ENCODE measurements at places on chromosomes 2 and 18. TPM values are rescaled to one million over a fixed set of nuclear protein-coding genes. Genes with fewer than 3 reads are reported as not detected.

Gene IDH1
- 117 TPM for polyA plus RNA-seq

Gene TMEM163
- 2.4 TPM for polyA plus RNA-seq

Gene GNAL
- polyA plus RNA-seq, result 5.1 TPM

Gene LINC00305
- polyA plus RNA-seq, result 4.5 TPM

Gene SLC19A3
- polyA plus RNA-seq, result 11.0 TPM

Gene ABCG5
- polyA plus RNA-seq, result 0.11 TPM

Gene CYP27C1
- 7.0 TPM for polyA plus RNA-seq

Gene PKDCC
- polyA plus RNA-seq, result 386 TPM

Gene CNGA3
- polyA plus RNA-seq, result not detected

Gene SH3BP4
- polyA plus RNA-seq, result 40.5 TPM

Gene KCNJ3
- polyA plus RNA-seq, result 7.2 TPM

Gene CHRNG
- polyA plus RNA-seq, result 2.2 TPM

Gene RGPD3
- 0.47 TPM for polyA plus RNA-seq

Gene LRP2
- 2.1 TPM for polyA plus RNA-seq

DNA sequence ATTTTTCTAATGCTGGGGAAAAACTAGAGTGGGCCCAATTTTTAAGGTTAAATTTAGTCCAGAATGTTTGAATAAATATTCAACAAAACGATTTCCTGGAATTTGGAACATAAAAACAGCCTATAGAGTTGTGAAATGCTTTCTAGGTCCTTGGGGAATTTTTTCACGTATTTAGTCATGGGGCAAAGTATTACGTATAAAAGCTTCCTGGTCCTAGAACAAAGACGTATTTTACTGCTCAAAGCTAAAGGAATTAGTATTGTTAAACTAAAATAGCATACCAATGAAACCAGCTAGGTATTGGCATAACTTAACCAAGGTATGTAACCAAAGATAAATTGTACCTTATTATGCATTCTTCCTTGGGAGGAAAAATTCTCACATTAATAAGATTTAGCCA lies 1.6 kb downstream of the SESTD1 start:
- DNase-seq, result no peak

DNA sequence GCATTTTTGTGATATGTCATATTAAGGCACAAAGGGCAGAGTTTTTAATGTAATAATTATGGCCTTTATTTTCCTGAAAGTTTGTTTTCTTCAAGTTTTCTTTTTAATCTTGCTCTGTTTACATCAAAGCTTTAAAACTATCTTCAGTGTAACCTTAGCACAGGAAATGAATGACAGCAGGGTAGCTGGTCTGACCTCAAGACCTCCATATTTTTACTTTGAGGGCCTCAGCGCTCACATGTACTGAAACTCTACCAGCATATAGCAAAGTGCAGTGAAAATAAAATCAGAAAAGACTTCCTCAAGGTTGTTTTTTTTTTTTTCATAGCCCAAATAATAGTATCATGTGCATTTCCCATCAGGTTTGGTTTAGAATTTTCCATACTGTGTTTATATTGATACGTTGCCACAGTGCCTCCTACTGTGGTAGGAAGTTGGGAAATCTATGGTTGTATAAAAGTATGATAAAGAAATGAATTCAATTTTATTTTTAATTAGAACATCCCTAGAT lies 163.4 kb downstream of the UBE2E3 start:
- DNase-seq, result no peak

DNA sequence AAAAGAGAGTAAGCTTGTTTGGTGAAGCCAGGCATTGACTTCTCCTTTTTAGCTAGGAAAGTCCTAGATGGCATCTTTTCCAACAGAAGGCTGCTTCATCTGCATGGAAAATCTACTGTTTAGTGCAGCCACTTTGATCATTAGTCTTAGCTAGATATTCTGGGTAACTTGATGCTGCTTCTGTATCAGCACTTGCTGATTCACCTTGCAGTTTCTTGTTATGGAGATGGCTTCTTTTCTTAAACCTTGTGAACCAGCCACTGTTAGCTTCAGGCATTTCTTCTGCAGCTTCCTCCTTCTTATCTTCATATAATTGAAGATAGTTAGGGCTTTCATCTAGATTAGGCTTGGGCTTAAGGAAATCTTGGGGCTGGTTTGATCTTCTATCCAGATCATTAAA lies 639.7 kb downstream of the TDRD15 start:
- no peak for DNase-seq

- no peak for DNase-seq
Observed at GRCh38 chr2:125160947-125161346, 1135.9 kb downstream of the CNTNAP5 start.

DNA sequence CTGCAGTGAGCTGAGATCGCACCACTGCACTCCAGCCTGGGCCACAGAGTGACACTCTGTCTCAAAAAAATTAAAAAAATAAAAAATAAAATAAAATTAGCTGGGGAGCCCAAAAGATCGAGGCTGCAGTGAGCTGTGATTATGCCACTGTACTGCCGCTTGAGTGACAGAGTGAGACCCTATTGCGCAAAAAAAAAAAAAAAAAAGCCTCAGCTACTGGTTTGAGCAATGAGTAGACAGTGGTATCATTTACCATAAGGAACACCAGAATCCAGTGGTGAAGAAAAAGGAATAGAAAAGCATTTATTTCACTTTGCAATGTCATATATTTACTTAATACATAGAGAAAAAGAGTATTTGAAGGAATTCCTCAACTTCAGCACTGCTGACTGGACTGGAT lies 3.0 kb downstream of the SAP130 start:
- DNase-seq, result no peak

DNA sequence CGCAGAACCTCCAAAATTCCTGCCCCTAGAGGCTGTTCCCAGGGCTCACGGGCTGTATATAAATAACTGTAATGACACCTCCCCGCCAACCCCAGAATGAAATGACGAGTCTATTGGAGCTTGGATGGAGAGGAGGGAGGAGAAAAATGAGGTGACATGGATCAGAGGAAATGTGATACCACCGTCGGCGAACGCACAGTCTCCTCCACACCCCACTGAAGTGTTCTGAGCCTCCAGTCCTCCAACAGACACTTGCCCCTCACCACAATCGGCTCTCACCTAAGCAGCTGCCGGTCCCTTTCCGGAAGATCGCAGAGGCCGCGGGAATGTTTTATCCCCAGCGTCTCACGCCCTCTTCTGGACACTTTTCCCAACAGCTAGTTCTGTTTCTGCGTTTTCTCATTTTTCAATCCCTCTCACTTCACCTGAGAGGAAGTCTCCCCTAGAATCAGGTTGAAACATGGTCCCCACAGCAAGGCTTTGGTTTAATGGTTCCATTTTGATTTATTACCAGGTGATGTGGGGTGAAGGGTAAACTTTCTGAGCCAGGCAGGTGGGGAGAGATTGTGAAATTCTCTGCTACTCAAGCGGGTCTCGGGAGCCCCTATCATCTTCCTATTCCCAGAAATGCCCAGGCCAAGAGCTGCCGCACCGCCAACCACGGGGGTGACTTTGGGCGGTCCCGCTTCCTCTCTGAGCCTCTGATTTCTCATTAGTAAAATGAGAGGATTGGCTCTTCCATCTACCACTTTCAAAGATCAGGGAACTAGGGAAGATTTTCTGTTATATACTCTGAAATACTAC lies 9.1 kb upstream of the MYO5B start:
- DNase-seq, result no peak

- no peak for DNase-seq
Observed at GRCh38 chr2:223735035-223735640, 102.2 kb downstream of the AP1S3 start.

DNA sequence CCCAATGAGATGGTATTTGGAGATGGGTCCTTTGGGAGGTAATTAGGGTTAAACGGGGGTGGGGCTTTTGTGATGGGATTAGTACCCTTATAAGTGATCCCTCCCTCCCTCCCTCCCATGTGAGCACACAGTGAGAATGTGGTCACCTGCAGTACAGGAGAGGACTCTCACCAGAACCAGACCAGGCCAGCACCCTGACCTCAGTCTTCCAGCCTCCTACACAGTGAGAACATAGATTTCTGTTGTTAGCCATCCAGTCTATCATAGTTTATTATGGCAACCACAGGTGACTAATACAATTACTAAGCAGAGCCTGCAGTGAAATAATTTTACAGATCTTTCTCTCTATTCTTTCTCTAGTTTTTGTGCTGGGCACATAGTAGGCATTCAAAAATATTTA lies 137.7 kb upstream of the PKDCC start:
- DNase-seq, result no peak

GRCh38 chr2:17245906-17246305 lies 272.3 kb downstream of the RAD51AP2 start:
- peak; percentile 8 for DNase-seq

DNA sequence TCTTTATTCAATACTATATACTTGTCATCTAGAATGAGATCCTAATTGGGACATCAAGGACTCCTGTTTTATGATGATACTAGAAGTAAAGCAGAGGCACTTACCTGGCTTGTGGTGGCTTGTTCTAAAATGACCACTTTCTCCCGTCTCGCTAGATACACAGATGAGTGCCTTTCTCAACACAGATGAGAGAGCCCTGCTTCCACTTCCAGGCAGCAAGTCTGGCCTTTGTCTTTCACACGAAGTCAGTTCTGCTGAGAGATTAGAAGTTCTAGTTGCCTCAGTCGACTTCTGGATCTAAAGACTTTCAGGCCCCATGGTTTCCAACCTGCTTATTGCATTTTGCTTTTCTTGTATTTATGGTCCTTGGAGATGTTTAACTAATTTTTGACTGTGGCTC lies 70.3 kb downstream of the PPP1R1C start:
- no peak for DNase-seq

- no peak for DNase-seq
Observed at GRCh38 chr2:124814968-124815745, 790.1 kb downstream of the CNTNAP5 start.

DNA sequence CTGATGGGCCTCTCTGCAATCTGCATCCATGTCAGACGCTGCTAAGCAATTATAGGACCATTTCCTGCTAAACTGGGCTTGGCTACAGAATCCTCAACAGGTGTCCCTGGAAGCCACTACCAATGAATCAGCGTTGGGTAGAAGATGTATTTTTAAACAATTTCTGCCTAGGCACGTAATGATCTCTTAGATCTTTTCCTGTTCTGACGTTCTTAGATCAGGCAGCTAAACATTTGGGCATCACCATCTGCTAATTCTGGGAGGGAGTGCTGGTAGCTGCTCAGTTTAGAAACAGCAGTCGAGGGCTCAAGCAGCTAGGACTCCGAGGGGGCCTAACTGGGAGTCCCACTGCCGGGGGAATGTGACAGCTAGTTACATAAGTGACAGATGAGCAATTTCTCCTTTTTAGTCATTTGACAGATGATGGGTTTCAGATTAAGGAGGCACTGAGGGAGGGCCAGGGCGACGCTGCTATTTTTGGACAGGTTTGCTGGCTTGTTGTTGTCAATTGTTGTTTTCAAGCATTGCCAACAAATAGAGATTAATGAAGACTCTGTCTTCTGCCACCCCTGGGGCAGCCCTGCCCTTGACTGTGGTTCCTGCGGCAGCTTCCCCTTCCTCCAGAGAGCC lies 92.7 kb downstream of the MRO start:
- no peak for DNase-seq

GRCh38 chr2:97730245-97730644 lies 16.9 kb downstream of the ZAP70 start:
- DNase-seq, result no peak

GRCh38 chr2:5982193-5982902 lies 290.2 kb downstream of the SOX11 start:
- DNase-seq, result no peak

- DNase-seq, result no peak
Observed at GRCh38 chr2:134020608-134021007, 233.3 kb upstream of the MGAT5 start.

GRCh38 chr2:72561621-72562318 lies 264.1 kb downstream of the EXOC6B start:
- no peak for DNase-seq

GRCh38 chr2:8575038-8575833 lies 106.6 kb upstream of the ID2 start:
- DNase-seq, result no peak

GRCh38 chr2:208479342-208479741 lies 72.8 kb downstream of the PTH2R start:
- DNase-seq, result no peak

All from left renal pelvis (tissue), 4 donors.